ENCODE measurements at places on chromosomes 3 and 15. TPM values are rescaled to one million over a fixed set of nuclear protein-coding genes. Genes with fewer than 3 reads are reported as not detected.

Gene GRIP2
- polyA plus RNA-seq = 8.6 TPM

Gene GPD1L
- 18.2 TPM for polyA plus RNA-seq

Gene EHHADH
- 2.0 TPM for polyA plus RNA-seq

Gene TRH
- polyA plus RNA-seq = 2.6 TPM

Gene ROPN1
- polyA plus RNA-seq = not detected

Gene CELSR3
- polyA plus RNA-seq = 65.5 TPM

Gene LIPH
- 0.05 TPM for polyA plus RNA-seq

Gene KLHL24
- polyA plus RNA-seq = 86.1 TPM

Gene NPAP1
- 0.40 TPM for polyA plus RNA-seq

Gene MEF2A
- polyA plus RNA-seq = 32.2 TPM

Gene HDC
- polyA plus RNA-seq = 6.0 TPM

Gene CA12
- polyA plus RNA-seq = 0.62 TPM

Gene COL6A5
- not detected for polyA plus RNA-seq

Gene PSMA4
- polyA plus RNA-seq = 357 TPM

Gene RAD18
- polyA plus RNA-seq = 4.7 TPM

Gene ADAMTS17
- polyA plus RNA-seq = not detected

Gene CYP1A1
- 0.09 TPM for polyA plus RNA-seq

Gene WDR93
- not detected for polyA plus RNA-seq

Gene GABRR3
- polyA plus RNA-seq = not detected

Gene MESP2
- polyA plus RNA-seq = not detected

Gene KBTBD8
- 4.7 TPM for polyA plus RNA-seq

Gene KCTD6
- 64.0 TPM for polyA plus RNA-seq

Gene CRYGS
- 7.7 TPM for polyA plus RNA-seq

Gene PP2D1
- not detected for polyA plus RNA-seq

Gene UROC1
- polyA plus RNA-seq = not detected

Gene MINDY4B
- polyA plus RNA-seq = not detected

Gene ITIH1
- polyA plus RNA-seq = not detected

Gene PDZRN3
- 1.1 TPM for polyA plus RNA-seq

Gene MELTF
- 0.09 TPM for polyA plus RNA-seq

Gene ADAMTSL3
- polyA plus RNA-seq = 0.28 TPM

Gene SEMA3G
- polyA plus RNA-seq = not detected

Gene LMAN1L
- not detected for polyA plus RNA-seq

Gene SHC4
- 4.5 TPM for polyA plus RNA-seq

Gene TMEM266
- polyA plus RNA-seq = 17.6 TPM

Gene CPN2
- not detected for polyA plus RNA-seq

Gene KNG1
- polyA plus RNA-seq = not detected

Gene B3GALNT1
- 31.7 TPM for polyA plus RNA-seq

Gene CPLX3
- polyA plus RNA-seq = 0.27 TPM

Gene RLBP1
- polyA plus RNA-seq = 0.16 TPM

Gene CCDC13
- 6.5 TPM for polyA plus RNA-seq

Gene LTF
- polyA plus RNA-seq = not detected

Gene PSTPIP1
- polyA plus RNA-seq = not detected

Gene HHLA2
- not detected for polyA plus RNA-seq

Gene SCN5A
- not detected for polyA plus RNA-seq

Gene ONECUT1
- 1.2 TPM for polyA plus RNA-seq

Gene ISLR
- not detected for polyA plus RNA-seq

Gene SLC12A8
- 4.6 TPM for polyA plus RNA-seq

Gene RARB
- 13.2 TPM for polyA plus RNA-seq

Gene ABI3BP
- 0.10 TPM for polyA plus RNA-seq

Gene SEMA3B
- polyA plus RNA-seq = 9.6 TPM

Gene B3GNT5
- polyA plus RNA-seq = 6.1 TPM

Gene TMA7
- polyA plus RNA-seq = 1,717 TPM

Gene NIT2
- polyA plus RNA-seq = 14.5 TPM

All from neural cell (in vitro differentiated cells).